Hepatocyte (in vitro differentiated cells): ENCODE measurements at places on chromosomes 5 and 9. TPM values are rescaled to one million over a fixed set of nuclear protein-coding genes. Genes with fewer than 3 reads are reported as not detected.

- H3K4me1 ChIP-seq, result peaks cover 23% of the 10 kb centered on the region
- H3K36me3 ChIP-seq, result no peaks in the 10 kb centered on the region
- H3K4me3 ChIP-seq, result no peak overlapping the region
Observed at GRCh38 chr5:57441557-57441956, 41.1 kb downstream of the ACTBL2 start.

DNA sequence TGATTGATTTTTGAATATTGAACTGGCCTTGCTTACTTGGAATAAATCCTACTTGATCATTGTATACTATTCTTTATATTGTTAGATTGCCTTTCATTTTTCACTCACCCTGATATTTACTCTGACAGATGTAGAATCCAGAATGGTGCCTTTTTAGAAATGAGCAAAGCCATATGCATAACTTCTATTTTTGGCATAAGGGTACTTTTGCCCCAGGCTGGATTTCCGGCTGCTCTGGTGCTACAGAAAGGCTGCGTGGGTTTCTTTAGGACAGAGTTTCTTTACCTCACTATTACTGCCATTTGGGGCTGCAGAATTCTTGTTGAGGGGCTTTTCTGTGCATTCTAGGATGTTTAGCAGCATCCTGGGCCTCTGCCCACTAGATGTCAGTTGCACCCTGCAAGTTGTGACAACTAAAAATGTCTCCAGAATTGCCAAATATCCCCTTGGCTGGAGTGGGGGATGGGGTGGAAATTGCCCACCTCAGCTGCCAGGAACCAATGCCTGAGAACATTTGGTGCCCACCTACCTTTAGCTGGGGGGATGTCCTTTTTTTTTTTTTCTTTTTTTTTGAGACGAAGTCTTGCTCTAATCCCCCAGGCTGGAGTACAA is 50.1 kb downstream of the SLC36A1 start:
- H3K27ac ChIP-seq, result no peak overlapping the region
- H3K36me3 ChIP-seq, result no peaks in the 10 kb centered on the region
- no peaks in the 10 kb centered on the region for H3K4me1 ChIP-seq
- DNase-seq, result no peak
- no peaks in the 10 kb centered on the region for H3K27me3 ChIP-seq

GRCh38 chr5:140242099-140242498 is 60.8 kb downstream of the PFDN1 start:
- H3K27ac ChIP-seq, result peak overlapping the region; percentile 91
- H3K27me3 ChIP-seq, result no peaks in the 10 kb centered on the region
- no peaks in the 10 kb centered on the region for H3K36me3 ChIP-seq
- peaks cover 27% of the 10 kb centered on the region for H3K4me1 ChIP-seq
- H3K4me3 ChIP-seq, result no peak overlapping the region

CTNNA1 gene
- total RNA-seq, result 335 and 349 TPM in 2 replicates

DNA sequence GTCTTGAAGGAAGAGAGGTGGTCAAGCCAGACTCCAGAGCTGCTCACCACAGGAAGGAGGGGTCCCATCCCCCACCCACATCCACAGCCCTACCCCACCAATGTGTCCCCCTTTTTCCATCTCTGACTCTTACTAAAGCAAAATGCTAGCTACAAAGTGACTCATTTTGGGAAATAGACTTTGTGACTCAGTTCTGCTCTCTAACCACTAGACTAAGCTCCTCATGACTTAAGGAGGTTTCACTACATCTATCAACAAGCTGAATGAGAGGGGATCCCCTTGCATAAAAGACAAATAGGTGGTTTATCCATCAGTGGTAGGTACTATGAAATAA is 35.1 kb upstream of the ADRB2 start:
- no peaks in the 10 kb centered on the region for H3K36me3 ChIP-seq
- no peaks in the 10 kb centered on the region for H3K4me1 ChIP-seq
- H3K27ac ChIP-seq, result no peak overlapping the region
- no peak for DNase-seq
- H3K4me3 ChIP-seq, result no peak overlapping the region
- H3K27me3 ChIP-seq, result no peaks in the 10 kb centered on the region

FRMD3 gene
- 6.5 and 7.0 TPM in 2 replicates for total RNA-seq

DNA sequence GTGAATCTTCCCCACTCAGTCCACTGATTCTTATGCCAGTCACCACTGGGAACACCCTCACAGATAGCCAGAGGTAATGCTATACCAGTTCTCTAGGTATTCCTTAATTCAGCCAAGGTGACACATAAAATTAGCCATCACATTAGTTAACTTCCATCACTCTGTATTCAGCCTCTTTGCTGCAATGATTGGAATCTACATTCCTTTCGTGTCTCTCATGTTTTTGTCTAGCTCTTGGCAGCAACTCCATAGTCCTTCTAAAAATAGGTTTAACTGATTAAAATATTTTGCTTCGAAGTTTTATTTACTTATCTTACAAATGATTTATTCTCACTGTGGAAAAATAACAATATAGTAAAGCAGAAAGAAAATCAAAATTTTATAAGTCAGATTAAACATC is 19.6 kb upstream of the RNF20 start:
- H3K36me3 ChIP-seq, result no peaks in the 10 kb centered on the region
- H3K27me3 ChIP-seq, result no peaks in the 10 kb centered on the region
- H3K4me1 ChIP-seq, result no peaks in the 10 kb centered on the region
- no peak overlapping the region for H3K4me3 ChIP-seq

DNA sequence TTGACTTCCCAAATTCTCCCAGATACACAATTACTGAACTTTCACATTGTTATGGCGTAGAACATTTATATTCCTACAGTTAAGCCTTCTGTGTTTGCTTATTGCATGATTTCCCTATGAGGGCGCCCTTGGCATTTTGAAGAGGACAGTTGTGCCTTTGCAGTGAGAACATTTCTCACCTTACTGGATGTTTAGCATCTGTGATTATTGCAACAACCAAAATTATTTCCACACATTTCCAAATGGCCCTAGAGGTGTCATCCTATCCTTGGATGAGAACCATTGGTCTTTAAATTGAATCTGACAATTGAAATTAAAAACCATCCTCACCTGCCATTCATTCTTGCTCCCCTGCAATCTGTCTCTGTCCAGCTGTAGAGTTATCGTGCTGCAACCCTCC is 104.0 kb downstream of the MAMDC2 start:
- no peaks in the 10 kb centered on the region for H3K36me3 ChIP-seq
- H3K4me3 ChIP-seq, result no peak overlapping the region
- no peak for DNase-seq
- H3K27ac ChIP-seq, result no peak overlapping the region
- peaks cover 13% of the 10 kb centered on the region for H3K4me1 ChIP-seq
